SJSA1 (cell line): ENCODE measurements at places on chromosomes 2 and 18. TPM values are rescaled to one million over a fixed set of nuclear protein-coding genes. Genes with fewer than 3 reads are reported as not detected.

- no peak overlapping the region for H3K4me3 ChIP-seq
- H3K36me3 ChIP-seq: 0 out of 2 replicates have a peak, but pooled peaks cover 4% of the 10 kb centered on the region
- H3K27ac ChIP-seq: no peak overlapping the region
- H3K4me1 ChIP-seq: peaks cover 12% of the 10 kb centered on the region
- no peaks in the 10 kb centered on the region for H3K27me3 ChIP-seq
Measured at GRCh38 chr2:224941960-224942359, 100.3 kb downstream of the DOCK10 start.

DNA sequence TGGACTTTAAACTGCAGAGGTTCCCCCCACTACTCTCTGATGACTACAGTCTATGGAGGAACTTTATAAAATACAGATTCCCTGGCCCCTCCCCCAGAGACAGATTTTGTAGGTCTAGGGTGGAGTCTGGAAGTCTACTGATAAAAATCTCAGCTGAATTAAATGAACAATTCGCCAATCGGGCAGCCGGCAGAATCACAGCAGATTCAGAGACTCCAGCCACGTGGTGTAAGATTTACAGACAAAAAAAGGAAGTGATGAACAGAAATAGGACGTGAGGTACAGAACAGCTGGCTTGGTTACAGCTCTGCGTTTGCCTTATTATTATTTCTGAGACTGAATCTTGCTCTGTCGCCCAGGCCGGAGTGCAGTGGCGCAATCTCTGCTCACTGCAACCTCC, 21.4 kb upstream of the MTA3 start:
- no peaks in the 10 kb centered on the region for H3K27me3 ChIP-seq
- H3K27ac ChIP-seq: no peak overlapping the region
- DNase-seq: no peak
- H3K4me3 ChIP-seq: no peak overlapping the region
- no peaks in the 10 kb centered on the region for H3K4me1 ChIP-seq

The CRYGD gene
- total RNA-seq: not detected in 2 replicates

DNA sequence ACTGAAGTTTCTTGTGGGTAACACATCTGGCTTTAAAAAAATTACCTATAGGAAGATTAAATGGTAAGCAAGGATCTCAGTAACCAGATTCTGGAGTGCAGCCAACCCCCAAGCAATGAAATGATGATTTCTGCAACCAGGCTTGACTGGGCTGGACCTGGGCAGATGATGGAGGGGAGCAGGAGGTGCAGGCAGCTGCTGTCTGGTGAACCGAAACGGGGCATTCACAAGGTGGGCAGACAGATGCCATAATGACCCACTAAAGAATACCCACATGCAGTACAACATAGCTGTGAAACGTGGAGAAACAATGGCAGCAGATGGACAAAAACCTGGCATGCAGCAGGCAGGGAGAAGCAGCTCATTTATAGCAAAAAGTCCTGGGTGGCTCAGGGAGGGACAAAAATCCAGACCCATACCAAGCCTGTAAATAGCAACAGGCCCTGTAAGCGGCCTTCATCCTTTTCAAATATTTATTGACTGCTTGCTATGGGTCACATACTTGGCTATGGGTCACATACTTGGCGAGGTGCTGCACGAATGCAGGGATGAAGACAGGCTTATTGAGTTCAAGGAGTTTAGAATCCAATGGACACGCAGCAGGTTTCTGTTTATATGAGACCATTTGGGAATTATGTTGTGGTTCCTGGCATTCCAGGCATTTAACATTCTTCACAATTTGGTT, 244.7 kb downstream of the HRH4 start:
- no peaks in the 10 kb centered on the region for H3K36me3 ChIP-seq
- H3K27ac ChIP-seq: no peak overlapping the region
- H3K4me1 ChIP-seq: no peaks in the 10 kb centered on the region
- no peaks in the 10 kb centered on the region for H3K27me3 ChIP-seq
- H3K4me3 ChIP-seq: no peak overlapping the region

DNA sequence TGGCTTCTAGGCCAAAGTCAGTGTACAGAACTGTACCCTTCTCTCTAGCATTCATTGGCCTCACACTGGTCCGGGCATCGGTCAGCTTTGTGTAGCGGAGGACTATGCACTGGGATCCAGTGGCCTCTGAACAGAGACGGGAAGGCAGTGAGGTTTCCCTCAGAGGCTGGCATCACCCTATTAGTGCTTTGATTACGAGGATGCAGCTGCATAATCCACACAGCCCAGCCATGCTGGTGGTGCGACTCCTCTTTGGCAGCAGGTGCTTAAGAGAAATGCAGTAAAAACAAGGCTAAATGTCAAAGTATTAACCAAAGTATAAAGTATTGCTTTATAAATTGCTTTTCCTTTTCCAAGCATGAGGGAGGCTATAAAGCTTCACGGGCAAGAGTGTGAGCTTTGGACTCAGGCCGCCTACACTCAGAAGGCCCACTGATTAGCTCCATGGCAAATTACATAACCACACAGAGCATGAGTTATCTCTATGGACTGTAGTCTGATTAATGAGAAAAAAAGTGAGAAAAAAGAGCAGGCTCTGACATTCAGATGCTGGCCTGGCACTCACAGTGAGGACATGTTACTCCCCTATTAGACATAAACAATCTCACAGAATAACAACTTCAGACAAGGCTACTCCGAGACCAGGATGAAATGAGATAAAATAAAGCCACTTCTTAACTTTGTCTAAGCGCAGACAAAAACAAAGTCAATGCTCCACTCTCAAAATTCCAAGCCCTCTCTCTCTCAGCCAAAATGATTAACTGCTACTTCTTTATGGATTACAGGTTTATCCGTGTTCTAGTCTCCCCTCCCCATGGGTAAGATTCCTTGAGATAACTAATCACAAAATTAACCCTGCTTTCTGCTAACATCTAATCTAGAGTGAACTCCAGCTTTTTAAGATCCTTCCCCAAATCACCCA, 6.4 kb upstream of the CRYGC start:
- no peak overlapping the region for H3K4me3 ChIP-seq
- no peaks in the 10 kb centered on the region for H3K4me1 ChIP-seq
- DNase-seq: no peak
- no peaks in the 10 kb centered on the region for H3K36me3 ChIP-seq
- H3K27me3 ChIP-seq: no peaks in the 10 kb centered on the region

The UGT1A8 gene
- not detected in 2 replicates for total RNA-seq

- no peak overlapping the region for H3K27ac ChIP-seq
- H3K4me3 ChIP-seq: no peak overlapping the region
- H3K36me3 ChIP-seq: peaks cover 22% of the 10 kb centered on the region
- peak; percentile 53 for DNase-seq
- no peaks in the 10 kb centered on the region for H3K27me3 ChIP-seq
Measured at GRCh38 chr2:190679813-190680591, 31.1 kb downstream of the NAB1 start.

The SAG gene
- not detected in 2 replicates for total RNA-seq

GRCh38 chr2:193900292-193900691, 1705.6 kb upstream of the TMEFF2 start:
- no peak overlapping the region for H3K27ac ChIP-seq
- no peaks in the 10 kb centered on the region for H3K36me3 ChIP-seq
- DNase-seq: no peak
- H3K4me3 ChIP-seq: no peak overlapping the region
- H3K4me1 ChIP-seq: no peaks in the 10 kb centered on the region
- no peaks in the 10 kb centered on the region for H3K27me3 ChIP-seq

- no peaks in the 10 kb centered on the region for H3K36me3 ChIP-seq
- no peaks in the 10 kb centered on the region for H3K4me1 ChIP-seq
- no peak for DNase-seq
- no peak overlapping the region for H3K4me3 ChIP-seq
- H3K27me3 ChIP-seq: no peaks in the 10 kb centered on the region
- H3K27ac ChIP-seq: no peak overlapping the region
Measured at GRCh38 chr2:58800881-58801280, 559.8 kb upstream of the FANCL start.

GRCh38 chr2:129709001-129709955, 270.2 kb upstream of the RAB6C start:
- peaks cover 2% of the 10 kb centered on the region; the same call in 1 of the 2 replicates for H3K27me3 ChIP-seq
- H3K27ac ChIP-seq: no peak overlapping the region
- no peaks in the 10 kb centered on the region for H3K4me1 ChIP-seq
- H3K36me3 ChIP-seq: no peaks in the 10 kb centered on the region
- no peak for DNase-seq
- H3K4me3 ChIP-seq: no peak overlapping the region

The IMP4 gene
- total RNA-seq: 95.7 and 112 TPM in 2 replicates

DNA sequence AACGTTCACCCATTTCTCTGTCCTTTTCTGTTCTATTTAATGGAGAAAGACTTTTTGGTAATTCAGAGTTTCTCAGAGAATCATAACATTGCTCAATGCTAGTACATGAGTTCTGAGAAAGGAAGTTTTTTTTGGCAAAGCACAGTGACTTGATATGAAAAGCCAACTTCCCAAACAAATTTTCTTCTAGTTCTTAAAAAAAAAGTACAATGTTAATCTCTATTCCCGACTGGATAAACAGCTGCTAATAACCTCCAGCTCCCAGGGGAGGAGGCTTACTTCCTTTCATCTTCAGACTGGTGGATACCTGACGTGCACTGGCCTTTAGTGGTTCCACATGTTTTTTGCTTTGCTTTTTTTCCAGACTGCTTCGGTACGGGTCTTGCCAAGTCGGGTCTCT, 284.6 kb upstream of the CCDC68 start:
- no peak for DNase-seq
- peaks cover 6% of the 10 kb centered on the region; the same call in 1 of the 2 replicates for H3K36me3 ChIP-seq
- no peak overlapping the region for H3K27ac ChIP-seq
- H3K4me3 ChIP-seq: no peak overlapping the region

The SCN7A gene
- 0.05 TPM in 1 of 2 replicates, not detected in the other for total RNA-seq

DNA sequence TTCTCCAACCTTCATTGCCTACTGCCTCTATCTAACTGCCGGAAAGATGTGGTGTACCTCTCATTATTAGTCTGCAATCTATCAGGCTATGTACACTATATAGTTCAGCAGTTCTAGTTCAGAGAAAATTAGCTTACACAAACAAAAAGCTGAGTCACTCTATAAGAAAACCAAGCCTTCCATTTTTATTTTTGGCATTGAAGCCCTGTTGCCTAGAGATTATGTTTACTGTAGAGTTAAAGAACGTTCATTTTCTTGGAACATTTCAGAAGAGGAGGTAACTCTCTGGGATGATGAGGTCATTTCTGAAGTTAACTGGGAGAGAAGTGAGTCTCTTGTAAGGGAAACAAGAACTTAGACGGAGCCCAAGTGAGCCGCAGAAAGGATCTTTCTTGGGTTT, 133.5 kb downstream of the FAM124B start:
- no peaks in the 10 kb centered on the region for H3K27me3 ChIP-seq
- peak overlapping the region; percentile 59 for H3K27ac ChIP-seq
- no peaks in the 10 kb centered on the region for H3K36me3 ChIP-seq
- no peak overlapping the region for H3K4me3 ChIP-seq
- H3K4me1 ChIP-seq: peaks cover 8% of the 10 kb centered on the region
